ENCODE measurements at places on chromosomes 1 and 21. TPM values are rescaled to one million over a fixed set of nuclear protein-coding genes. Genes with fewer than 3 reads are reported as not detected.

DNA sequence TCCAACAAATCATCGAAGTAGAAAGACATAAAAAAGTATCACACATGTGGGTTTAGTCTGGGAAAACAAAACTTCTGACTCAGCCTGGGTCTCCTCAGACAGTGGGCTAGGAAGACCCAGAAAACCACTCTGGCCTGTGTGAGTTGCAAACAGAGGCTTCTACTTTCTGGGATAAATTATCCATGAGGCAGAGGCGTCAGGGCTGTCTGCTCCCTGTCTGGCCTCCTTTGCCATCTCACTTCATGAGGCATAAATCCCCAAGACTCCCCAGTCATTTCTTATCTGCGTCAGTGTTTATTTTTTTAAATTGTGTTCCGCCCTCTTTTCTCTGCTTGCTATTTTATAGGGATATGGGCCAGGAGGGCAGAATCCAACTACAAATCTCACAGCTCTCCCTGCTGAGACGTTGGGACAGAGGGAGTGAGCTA is 80.6 kb upstream of the TRABD2B start:
- H3K4me3 ChIP-seq: no peak overlapping the region
- H3K36me3 ChIP-seq: no peaks in the 10 kb centered on the region
- H3K27ac ChIP-seq: no peak overlapping the region
- peaks cover 5% of the 10 kb centered on the region for H3K4me1 ChIP-seq

GRCh38 chr1:66444438-66445265 is 89.3 kb upstream of the SGIP1 start:
- no peak for DNase-seq
- H3K27ac ChIP-seq: no peak overlapping the region
- no peaks in the 10 kb centered on the region for H3K4me1 ChIP-seq
- H3K4me3 ChIP-seq: no peak overlapping the region
- no peaks in the 10 kb centered on the region for H3K36me3 ChIP-seq
- no peaks in the 10 kb centered on the region for H3K27me3 ChIP-seq

GRCh38 chr1:153883223-153883622 is 39.5 kb downstream of the GATAD2B start:
- H3K36me3 ChIP-seq: no peaks in the 10 kb centered on the region
- H3K27ac ChIP-seq: no peak overlapping the region
- peaks cover 26% of the 10 kb centered on the region for H3K4me1 ChIP-seq
- no peak overlapping the region for H3K4me3 ChIP-seq

Gene CNIH3
- not detected for total RNA-seq

DNA sequence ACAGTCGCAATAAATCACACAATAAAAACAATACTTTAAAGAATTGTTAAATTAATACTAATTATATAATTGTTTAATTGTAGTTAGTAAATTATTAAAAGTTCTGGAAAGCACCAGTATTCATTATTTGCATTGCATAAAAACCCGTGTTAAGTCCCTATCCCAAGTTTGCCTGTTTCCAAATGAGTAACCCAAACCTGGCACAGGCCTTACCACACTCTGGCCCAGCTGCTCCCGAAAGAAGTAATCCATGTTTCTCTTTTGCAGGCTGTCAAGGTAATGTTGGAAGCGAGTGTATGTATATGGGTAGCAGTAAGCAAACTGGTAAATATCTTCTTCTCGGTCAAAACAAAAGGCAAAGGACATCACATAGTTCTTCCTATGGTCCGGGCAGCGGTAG is 268.7 kb upstream of the BEND5 start:
- no peak overlapping the region for H3K4me3 ChIP-seq
- no peaks in the 10 kb centered on the region for H3K27me3 ChIP-seq
- no peaks in the 10 kb centered on the region for H3K36me3 ChIP-seq
- H3K4me1 ChIP-seq: no peaks in the 10 kb centered on the region
- no peak for DNase-seq
- H3K27ac ChIP-seq: no peak overlapping the region

GRCh38 chr1:201014816-201015200 is 8.7 kb downstream of the KIF21B start:
- DNase-seq: no peak
- H3K27me3 ChIP-seq: no peaks in the 10 kb centered on the region
- H3K27ac ChIP-seq: no peak overlapping the region
- peaks cover 8% of the 10 kb centered on the region for H3K4me1 ChIP-seq

DNA sequence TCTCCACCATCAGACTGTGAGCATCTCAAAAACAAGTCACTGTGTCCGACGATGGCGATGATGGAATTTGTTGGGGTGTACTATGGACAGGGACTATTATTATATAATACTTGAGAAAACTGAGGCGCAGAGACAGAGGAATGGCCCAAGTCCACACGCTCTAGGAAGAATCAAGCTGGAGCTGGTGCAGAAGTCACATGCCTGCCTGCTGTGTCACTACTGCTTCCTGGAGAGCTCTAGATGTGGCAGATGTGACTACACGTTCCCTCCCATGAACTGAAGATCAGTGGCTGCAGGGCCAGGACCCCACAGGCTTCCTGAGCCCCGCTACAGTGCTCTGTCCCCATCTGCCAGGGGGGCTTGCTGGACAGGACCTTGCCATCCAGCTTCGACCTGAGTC is 56.9 kb downstream of the TRABD2B start:
- H3K27ac ChIP-seq: no peak overlapping the region
- no peaks in the 10 kb centered on the region for H3K4me1 ChIP-seq
- no peaks in the 10 kb centered on the region for H3K36me3 ChIP-seq
- H3K4me3 ChIP-seq: no peak overlapping the region

Gene SLFNL1
- total RNA-seq: 1.3 TPM

GRCh38 chr1:214823311-214824117 is 220.5 kb downstream of the CENPF start:
- no peaks in the 10 kb centered on the region for H3K27me3 ChIP-seq
- H3K27ac ChIP-seq: no peak overlapping the region
- no peaks in the 10 kb centered on the region for H3K36me3 ChIP-seq

Measured in thoracic aorta (tissue), 2 donors.